Inflammatory macrophage treated with lipopolysaccharide for 1 hour (primary cell): ENCODE measurements at places on chromosomes 16 and 17.

- no peak for DNase-seq
Measured at GRCh38 chr17:66313995-66314659, 11.7 kb downstream of the PRKCA start.

- DNase-seq: no peak
Measured at GRCh38 chr17:69427486-69428197, 13.1 kb downstream of the MAP2K6 start.

DNA sequence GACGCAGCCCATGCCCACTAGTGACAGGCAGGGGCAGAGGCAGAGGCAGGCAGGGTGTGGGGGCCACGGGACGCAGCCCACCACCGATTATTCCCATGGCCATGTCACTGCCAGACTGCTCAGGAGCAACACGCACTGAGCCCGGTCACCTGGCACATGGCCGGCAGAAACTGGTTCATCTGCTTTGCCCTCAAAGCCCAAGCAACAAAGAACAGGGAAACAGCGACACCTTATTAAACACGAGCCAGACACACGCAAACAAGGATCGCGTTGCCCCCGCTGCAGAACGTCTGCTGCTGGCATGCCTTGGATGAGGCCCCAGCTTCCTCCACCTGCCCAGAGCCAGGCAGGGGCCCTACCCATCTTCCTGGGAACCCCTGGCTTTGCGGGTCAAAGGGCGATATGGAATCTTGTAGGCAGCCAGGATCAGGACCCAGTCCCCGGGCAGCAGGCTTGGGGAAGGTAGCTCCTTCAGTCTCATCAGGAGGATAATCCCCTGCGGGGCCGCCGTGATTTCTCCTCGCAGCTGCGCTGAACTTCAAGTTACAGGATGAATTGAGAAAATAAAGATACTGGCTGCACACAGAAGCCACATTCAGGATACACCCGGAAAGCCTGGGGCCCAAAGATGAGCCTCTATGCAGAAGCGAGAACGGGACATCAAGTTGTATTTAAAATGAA is 4.8 kb downstream of the TBC1D16 start:
- DNase-seq: no peak

GRCh38 chr17:76993651-76994050 is 125.4 kb downstream of the MGAT5B start:
- DNase-seq: no peak

GRCh38 chr16:1156983-1157638 is 4.2 kb downstream of the CACNA1H start:
- no peak for DNase-seq

DNA sequence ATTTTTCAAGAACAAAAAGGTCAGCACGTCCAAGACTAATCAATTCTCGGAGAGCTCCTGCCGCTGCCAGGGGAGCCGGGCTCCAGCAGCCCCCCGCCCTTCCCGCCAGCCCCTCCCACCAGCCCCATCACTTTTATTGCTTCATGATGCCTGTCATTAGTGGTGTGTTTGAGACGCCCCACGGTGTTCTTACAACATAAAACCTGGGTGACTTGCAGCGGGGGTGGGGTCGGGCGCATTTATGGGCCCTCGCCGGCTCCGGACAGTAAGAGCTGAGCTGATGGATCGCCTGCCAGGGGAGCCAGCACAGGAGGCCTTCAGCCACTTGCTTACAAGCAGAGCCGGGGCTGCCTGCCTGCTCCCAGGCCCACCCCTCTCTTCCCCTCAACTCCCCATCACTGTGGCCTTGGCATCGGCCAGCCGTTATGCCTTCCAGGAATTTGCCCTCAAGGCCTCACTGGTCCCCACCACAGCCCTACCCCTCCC is 82.9 kb upstream of the CBX4 start:
- no peak for DNase-seq

- no peak for DNase-seq
Measured at GRCh38 chr17:79671085-79671694, 59.6 kb upstream of the ENPP7 start.

- no peak for DNase-seq
Measured at GRCh38 chr17:49637050-49637449, 40.8 kb downstream of the SPOP start.

GRCh38 chr17:55607731-55608341 is 96.6 kb upstream of the SMIM36 start:
- no peak for DNase-seq

DNA sequence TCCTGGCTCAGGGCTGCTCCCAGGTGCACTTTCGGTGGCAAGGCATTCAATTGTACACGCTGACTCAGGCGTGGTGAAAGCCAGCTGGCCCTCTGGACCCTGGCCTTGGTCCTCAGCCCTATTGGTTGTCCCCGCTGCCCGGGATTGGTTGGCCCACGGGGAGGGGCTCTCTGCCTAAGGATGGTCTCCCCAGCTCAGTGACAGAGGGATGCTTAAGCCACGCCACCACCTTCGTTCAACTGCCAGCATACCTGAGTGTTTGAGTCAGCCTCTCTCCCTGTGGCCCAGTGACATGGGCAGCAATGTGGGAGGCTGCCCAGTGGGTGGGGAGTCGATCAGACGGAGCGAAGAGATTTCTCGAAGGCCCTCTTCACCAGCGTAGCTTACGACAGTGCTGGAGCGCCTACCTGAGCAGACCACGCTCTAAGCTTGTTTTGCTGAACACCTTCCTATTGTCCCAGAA is 30.3 kb downstream of the IRF8 start:
- no peak for DNase-seq

DNA sequence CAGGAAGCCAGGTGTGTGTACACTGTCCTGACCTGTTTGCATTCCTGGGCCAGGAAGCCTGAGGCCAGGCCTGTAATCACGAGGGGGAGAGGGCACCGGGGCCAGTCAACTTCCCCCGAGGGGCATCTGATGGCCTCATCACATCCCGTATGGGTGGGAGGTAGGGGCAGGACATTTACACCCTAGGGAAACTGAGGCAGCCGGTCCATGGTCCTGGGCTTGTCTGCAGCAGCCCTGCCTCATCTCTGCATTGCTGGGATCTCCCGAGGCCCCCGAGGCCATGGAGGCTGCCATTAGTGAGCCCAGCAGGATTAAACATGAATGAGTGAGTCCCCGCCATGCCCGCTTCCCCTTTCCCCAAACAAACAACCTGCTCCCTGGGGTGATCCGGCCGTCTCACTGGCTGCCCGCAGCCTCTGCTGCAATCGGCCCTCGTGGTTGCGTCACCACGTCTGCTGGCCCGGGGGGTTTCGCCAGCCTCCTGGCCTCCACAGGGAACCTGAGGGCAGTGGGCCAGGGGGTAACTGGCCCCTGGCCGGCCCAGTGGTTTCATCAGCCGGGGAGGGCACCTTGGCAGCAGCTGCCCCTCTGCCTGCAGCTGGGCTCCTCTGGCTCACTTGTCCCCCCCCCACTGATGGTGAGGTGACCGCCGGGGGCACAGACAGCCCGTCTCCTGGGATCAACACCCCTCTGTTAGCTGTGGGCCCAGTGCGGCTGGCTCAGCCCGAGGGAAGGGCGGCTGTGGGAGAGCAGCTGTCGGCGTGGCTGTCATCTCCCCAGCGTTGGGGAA is 88.3 kb upstream of the GSE1 start:
- peak; percentile 82 for DNase-seq

GRCh38 chr16:81174644-81175324 is 63.7 kb upstream of the BCO1 start:
- no peak for DNase-seq

- DNase-seq: no peak
Measured at GRCh38 chr17:70187383-70187782, 18.1 kb downstream of the KCNJ2 start.

DNA sequence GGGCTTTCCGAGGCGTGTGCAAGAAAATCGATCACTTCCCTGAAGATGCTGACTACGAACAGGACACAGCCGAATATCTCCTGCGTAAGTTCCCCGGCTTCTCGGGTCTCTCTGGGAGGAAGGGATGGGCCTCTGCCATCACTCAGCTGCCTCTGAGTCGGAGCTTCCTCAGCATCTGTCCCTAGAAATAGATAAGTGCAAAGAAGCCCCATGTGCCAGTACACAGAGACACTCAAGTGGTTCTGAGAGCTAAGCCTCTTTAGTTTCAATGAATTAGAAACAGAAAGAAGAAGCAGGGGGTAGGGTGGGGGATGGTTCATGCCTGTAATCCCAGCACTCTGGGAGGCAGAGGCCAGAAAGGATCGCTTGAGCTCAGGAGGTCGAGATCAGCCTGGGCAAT is 90.6 kb downstream of the CACNG3 start:
- no peak for DNase-seq

GRCh38 chr17:2137342-2138098 is 82.6 kb downstream of the HIC1 start:
- peak; percentile 66 for DNase-seq

DNA sequence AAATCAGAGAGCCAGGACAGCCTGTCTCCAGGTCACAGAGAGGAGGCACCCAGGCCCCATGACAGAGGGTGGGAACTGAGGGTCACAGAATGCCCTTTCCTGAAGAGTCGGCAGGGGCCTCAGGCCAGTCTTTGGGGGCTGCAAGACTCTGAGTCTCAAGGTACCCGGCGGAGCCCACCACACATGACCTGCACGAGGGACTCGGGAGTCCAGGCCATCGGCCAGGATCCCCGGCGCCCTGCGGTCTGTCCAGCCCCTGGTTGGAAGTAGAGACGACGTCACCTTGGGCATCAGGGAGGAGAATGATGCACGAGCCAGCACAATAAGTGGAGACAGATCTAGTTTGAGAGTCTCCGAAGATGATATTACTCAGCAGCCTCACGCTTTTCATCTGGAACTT is 234.7 kb upstream of the SDK2 start:
- no peak for DNase-seq

GRCh38 chr16:81237282-81237681 is 1.2 kb upstream of the BCO1 start:
- DNase-seq: no peak

- DNase-seq: no peak
Measured at GRCh38 chr16:3954411-3954921, 74.0 kb upstream of the CREBBP start.

GRCh38 chr17:64146418-64147109 is 16.6 kb upstream of the ERN1 start:
- DNase-seq: no peak

DNA sequence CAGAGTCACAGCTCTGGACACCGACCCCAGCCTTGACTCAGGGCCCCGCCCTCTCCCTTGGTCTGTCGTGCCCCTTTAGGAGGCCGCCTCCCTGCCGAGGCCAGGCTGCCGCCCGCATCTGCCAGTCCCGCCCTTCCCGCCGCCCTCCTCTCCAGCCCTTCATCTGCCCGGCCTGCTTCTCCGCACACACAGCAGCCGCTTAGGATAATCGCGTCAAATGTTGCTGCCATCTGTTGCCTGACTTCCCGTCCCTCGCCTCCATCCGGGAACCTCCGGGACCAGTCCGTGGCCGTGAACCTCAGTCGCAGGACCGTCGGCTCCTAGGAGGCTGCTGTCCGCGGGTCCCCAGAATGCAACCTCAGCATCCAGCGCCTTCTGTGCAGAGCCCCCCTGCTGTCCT is 11.9 kb downstream of the GSE1 start:
- DNase-seq: no peak

DNA sequence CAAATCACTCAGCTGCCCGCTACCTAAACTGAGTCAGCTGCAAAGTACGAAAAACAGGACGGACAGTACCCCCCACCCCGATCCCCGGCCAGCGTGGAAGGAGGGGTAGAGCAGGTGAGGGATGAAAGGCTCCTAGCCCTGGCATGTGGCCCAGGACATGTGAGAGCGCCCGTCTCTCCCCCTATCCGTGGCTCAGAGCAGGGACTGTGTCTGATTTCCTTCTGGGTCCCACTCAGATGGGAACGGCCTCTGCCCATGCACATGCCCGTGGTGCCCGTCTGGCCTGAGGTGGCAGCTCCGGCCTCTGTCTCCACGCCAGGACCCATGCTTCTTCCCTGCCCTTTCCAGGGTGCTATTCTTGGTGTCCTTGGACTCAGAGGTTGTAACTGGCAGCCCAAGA is 30.2 kb upstream of the RASD1 start:
- no peak for DNase-seq

DNA sequence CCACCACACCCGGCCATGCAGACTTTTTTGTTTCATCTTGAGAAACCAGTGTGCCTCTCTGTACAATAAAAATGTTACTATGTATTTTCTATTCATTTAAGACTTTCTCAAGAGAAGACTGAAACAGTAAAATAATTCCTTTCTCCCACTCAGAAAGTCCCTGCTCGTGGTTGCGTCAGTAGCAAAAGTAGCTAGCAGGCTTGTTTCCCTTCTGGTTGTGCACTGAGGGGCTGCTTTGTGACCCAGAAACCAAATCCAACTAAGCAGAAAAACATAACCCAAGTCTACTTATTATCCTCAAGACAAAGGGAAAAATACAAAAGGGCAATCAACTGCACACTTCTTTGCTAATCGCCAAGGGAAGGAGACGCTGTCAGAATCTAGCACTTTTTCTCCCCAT is 3.4 kb upstream of the PNPO start:
- DNase-seq: peak; percentile 49

GRCh38 chr17:34306466-34306865 is 12.8 kb upstream of the CCL8 start:
- peak; percentile 63 for DNase-seq

DNA sequence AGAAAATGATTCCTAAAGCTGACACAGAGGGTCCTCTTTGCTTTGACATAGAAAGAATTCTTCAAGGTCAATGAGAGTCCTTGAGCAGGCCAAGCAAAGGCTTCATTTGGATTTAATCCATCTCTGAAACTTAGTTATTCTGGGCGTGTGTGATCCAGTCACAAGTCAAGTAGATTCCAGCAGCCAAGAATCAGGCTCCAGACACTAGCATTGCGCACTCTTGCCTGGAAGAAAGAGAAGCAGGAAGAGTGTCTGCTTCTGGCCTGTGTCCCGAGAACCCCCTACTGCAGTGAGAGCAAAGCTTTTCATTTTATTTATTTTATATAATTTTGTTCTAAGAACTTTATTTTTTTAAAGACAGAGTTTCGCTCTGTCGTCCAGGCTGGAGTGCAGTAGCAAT is 88.2 kb upstream of the CACNG5 start:
- DNase-seq: no peak

DNA sequence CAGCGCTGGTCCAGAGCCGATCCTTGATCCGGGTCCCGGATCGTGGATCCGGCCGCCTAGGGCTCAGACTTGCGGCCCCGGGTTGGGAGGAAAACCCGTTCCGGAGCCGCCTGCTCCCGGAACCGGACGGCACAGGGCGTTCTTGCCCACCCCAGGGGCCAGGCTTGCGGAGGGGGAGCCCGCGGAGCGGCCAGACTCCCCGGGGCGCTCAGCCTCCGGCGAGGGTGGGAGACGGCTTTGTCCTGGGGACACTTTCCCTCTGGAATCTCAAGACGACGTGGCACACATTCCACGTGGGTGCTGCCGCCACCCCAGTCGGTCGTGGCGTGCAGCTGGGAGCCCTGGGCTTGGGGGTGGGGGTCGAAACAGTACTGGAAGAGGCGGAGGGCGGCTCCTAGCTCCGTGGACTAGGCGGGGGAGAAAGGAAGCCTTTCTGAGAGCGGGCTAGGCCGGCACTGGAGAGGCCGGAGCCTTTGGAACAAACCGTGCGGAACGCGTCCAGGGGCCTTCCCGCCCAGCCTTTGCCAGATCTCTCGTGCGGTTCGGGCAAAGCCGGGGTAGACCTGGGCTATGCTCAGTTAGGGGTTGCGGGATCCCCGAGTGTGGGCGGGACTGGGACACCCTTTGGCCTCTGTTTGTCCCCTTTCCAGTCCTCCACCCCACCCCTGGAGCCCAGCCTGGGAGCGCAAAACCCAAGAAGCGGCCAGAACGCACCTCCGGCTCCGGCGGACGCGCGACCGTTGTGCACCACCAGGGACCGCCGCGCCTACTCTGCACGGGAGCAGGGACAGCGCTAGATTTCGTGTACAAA is 26.5 kb downstream of the SREBF1 start:
- no peak for DNase-seq
